ENCODE measurements at places on chromosomes 12 and 14.

DNA sequence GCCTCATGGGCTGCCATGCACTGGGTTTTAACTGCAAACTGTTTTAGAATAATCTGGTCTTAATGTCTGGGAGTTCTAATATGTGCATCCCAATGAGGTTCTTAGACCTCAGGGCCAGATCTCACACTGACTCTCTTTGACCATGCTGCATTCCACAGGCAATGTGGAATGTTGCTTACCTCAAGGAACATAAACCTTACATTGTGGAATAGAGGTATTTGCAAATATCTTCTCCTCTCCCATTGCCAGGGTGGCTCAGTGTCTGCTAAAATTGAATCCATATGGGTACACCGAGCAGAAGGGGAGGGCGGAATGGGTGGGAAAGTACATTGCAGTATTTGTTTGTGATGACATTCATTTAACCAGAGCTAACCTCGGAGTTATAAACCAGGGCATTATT, 78.6 kb downstream of the CHST11 start:
- DNase-seq, result no peak

GRCh38 chr12:90280033-90280432, 571.4 kb upstream of the ATP2B1 start:
- DNase-seq, result peak; percentile 40

GRCh38 chr12:113826805-113827538, 139.2 kb downstream of the RBM19 start:
- no peak for DNase-seq

GRCh38 chr14:38770251-38770650, 332.8 kb downstream of the SEC23A start:
- DNase-seq, result no peak

GRCh38 chr12:54038871-54039414, 6.1 kb downstream of the HOXC5 start:
- DNase-seq, result no peak

GRCh38 chr12:32151086-32151485, 44.4 kb downstream of the BICD1 start:
- no peak for DNase-seq

DNA sequence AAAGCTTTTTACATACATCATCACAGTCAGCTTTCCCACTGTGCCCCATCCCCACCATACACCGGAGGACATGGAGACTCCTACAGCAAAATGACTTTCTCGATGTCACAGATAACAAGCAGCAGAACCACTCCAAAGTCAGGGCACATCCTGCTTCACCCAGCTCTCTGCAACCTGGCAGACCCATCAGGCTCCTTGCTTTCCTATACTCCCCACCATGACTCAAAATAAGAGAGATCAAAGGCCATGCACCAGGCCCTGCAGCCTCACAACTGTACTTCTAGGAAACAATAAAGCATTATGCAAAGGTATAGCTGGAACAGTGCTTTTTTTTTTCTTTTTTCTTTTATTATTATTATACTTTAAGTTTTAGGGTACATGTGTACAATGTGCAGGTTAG, 187.4 kb downstream of the DPF3 start:
- DNase-seq, result no peak

DNA sequence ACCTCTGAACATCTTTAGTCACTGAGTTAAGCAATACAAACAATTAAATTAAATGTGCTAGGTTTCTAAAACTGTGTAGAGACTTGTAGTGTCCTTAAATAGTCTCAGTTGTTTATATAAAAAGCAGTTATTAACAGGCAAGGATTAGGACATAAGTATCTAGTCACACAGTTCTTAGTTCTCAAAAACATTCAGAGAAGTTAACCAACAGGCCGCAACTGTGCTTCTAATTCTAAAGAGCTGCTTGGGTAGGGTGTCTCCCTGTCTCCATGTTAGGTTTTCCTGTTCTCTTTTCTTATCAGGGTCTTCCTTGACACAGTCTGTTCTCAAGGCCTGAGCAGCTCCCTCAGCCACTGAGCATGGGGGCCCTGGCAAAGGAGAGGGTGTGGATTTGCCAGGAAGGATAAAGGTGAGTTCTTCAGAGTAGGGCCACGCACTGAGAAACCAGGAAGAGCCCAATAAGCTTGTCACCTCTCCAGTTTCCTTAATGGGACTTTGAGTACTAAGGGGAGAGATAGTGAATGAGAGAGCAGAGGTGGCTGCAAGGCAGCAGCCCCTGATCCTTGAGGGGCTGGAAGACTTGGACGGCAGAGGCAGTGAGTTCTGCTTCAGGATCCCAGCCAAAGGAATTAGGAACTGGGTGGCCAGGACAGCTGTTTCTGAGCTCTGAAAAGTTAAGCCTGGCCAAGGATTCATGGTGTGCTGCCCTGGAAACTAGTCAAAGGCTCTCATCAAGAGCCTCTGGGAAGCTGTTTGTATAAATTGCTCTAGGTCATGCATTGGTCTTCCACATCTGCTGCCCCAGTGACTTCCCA, 177.3 kb downstream of the MYRFL start:
- no peak for DNase-seq

DNA sequence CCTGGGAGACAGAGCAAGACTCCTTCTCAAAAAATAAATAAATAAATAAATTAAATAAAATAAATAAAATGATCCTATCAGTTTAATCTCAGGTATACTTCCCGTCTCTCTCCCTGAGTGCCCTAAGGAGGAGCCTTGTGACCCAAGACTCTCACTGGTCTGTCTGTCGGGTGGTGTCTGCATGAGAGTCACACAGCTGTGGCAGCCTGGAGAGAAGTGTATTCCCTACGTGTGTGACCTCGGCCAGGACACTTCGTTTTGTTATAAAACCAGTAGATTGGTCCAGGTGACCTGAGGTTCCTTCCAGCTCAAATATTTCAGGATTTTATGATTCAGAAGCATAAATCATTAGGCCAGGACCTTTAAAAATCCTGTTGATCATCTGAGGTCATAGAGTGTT, 4.8 kb downstream of the SYNE3 start:
- DNase-seq, result no peak

DNA sequence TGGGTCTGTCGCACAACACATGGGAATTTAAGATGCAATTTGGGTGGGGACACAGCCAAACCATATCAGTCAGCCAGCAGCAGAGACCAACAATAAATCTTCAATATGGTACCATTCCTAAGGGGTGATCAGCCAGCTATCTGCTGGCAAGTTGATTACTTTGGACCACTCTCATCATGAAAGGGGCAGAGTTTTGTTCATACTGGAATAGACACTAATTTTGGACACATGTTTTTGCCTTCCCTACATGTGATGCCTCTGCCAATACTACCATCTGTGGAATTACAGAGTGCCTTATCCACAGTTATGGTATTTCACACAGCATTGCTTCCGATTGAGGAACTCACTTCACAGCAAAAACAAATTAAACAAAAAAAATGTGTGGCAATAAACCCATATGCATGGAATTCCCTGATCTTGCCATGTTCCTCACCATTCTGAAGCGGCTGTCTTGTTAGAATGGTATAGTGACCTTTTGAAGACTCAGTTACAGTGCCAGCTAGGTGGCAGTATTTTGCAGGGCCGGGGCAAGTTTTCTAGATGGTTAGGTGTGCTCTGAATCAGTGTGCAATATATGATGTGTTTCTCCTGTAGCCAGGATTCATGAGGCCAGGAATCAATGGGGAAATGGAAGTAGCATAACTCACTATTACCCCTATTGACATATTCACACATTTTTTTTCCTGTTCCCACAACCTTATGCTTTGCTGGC, 179.0 kb upstream of the IGF1 start:
- DNase-seq, result no peak

DNA sequence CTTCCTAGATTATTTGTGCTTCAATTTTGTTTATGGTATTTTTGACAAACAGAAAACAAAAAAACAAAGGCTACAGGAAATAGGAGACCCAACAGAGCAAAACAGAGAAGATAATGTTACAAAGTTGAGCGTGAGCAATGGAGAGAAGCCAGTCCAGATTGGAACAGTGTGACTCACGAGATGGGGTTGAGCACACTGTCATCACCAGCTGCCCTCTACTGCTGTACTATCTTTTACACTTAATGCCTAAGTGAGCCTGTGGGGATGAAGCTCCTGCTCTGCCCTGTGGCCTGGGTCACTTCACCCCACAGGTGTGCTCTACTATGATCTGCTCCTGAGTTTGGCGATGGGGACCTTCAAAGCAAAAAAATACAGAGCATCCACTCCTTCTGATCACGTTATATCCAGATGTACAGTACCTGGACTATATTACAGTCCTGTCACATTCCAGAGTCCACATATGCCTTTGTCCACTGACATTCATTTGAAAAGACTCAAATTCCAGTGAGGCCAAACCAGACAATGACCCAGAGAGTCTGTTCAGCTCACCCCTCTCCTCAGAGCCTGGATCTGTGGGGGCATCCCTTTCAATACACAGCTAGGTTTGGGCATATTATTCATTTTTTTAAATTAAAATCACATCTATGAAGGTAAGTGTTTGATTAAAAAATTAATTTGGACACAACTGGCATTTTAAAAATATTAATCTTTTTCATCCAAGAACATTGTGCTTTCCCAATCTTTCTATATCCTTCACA, 4.4 kb downstream of the IPO8 start:
- peak; percentile 58 for DNase-seq

- no peak for DNase-seq
Observed at GRCh38 chr12:26853303-26854030, 20.5 kb upstream of the ITPR2 start.

- DNase-seq, result no peak
Observed at GRCh38 chr12:119634743-119635142, 33.2 kb upstream of the PRKAB1 start.

GRCh38 chr12:71748081-71748850, 6.4 kb upstream of the RAB21 start:
- no peak for DNase-seq

DNA sequence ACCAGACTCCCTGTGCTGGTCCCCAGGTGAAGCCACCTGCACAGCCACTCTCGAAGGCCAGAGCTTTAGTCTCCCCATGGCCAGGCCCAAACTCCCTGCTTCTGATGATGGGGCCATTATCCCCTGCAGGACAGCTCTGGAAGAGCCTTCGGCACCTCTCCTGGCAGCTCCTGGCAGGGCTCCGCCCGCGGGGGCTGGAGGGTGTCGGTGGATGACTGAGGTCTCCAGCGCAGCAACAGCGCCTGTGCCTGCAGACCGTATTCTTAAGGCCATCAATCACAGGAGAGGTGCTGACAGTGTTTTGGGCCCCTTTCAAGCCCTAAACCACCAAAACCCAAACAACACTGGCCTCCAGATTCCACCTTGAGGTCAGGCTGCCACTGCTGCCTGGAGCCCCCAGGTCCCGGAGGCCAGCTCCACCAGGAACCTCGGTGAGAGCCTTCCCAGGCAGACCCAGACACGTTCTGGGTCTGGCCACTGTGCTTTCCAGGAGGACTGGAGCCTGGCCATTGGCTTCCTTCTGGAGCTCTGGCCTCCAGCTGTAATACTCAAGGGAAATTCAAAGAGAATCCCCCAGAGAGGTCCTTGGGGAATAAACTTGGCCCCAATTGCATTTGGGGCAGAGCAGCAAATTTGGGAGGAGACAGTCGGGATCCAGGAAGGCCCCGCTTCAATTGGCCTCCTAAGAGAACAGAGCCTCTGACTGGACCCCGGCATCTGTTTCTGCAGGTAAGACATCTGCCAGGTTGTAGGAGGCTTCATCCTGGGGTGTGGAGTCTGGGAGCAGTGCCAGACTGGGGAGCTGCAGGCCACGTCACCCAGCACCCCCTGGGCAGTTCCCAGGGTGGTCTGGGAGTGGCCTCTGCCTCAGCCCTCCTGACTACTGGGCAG, 210.6 kb upstream of the RTL1 start:
- DNase-seq, result no peak

DNA sequence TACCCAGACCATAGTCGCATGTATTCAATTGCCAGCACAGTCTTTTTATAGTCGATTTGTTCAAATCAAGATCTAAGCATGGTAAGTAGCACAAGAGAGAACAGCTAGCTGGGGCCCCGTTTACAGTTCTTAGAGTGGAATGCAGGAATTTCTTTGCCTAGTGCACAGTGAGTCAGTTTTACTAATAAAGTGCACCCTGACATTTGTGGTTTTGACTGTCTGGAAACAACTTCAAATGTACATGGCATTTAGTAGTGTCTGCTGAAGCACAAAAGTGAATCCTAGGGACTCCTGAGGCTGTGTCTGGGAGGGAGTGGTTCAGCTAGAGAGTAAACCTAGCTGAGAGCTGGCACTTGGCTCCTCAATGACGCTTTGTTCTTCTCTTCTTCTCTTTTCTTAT, 64.9 kb downstream of the TMX1 start:
- peak; percentile 83 for DNase-seq

GRCh38 chr14:54890788-54891187, 11.8 kb downstream of the GCH1 start:
- DNase-seq, result no peak

Data from HS-5 (cell line).